Spleen (tissue), 13 donors: ENCODE measurements at places on chromosomes 6 and 20.

- no peak overlapping the region for H3K27ac ChIP-seq
- no peak overlapping the region for H3K4me3 ChIP-seq
- no peaks in the 10 kb centered on the region for H3K4me1 ChIP-seq
- H3K36me3 ChIP-seq = no peaks in the 10 kb centered on the region
- DNase-seq = no peak
Observed at GRCh38 chr6:104656235-104656634, 203.5 kb downstream of the HACE1 start.

GRCh38 chr6:51934098-51934497, 153.3 kb downstream of the PKHD1 start:
- H3K27me3 ChIP-seq = no peaks in the 10 kb centered on the region
- H3K36me3 ChIP-seq = no peaks in the 10 kb centered on the region
- H3K27ac ChIP-seq = no peak overlapping the region
- DNase-seq = no peak
- no peak overlapping the region for H3K4me3 ChIP-seq
- no peaks in the 10 kb centered on the region for H3K4me1 ChIP-seq

DNA sequence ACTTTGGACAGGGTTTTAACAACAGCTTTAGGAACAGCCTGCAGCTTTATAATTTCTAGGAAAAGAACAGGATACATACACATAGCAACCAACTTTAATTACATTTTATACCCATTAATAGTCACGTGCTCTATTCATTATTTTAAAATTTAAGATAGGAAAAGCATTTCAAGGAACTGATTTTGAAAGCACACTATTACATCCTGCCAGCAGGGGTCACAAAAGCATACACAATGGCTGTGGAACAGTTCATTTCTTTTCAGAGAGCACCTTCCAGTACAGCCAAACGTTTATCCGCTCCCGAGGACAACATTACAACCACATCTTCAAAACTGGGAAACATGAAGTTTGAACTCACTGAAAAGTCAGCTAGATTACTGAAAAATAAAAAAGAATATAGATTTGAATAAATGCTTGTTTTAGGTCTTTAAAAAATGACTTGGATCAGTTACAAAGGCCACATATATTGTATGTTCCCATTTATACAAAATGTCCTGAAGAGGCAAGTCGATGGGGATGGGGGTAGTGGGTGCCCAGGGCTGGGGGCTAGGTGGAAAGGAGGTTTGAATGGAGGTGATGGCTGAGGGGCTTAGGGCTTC, 104.6 kb upstream of the EXOC2 start:
- no peak for DNase-seq
- no peak overlapping the region for H3K27ac ChIP-seq
- no peaks in the 10 kb centered on the region for H3K27me3 ChIP-seq
- H3K4me3 ChIP-seq = no peak overlapping the region
- H3K36me3 ChIP-seq = no peaks in the 10 kb centered on the region

- no peak overlapping the region for H3K4me3 ChIP-seq
- peak overlapping the region; percentile 70 for H3K27ac ChIP-seq
- peaks cover 58% of the 10 kb centered on the region for H3K4me1 ChIP-seq
- no peak for DNase-seq
- no peaks in the 10 kb centered on the region for H3K36me3 ChIP-seq
Observed at GRCh38 chr6:90184334-90185298, 112.0 kb downstream of the BACH2 start.

DNA sequence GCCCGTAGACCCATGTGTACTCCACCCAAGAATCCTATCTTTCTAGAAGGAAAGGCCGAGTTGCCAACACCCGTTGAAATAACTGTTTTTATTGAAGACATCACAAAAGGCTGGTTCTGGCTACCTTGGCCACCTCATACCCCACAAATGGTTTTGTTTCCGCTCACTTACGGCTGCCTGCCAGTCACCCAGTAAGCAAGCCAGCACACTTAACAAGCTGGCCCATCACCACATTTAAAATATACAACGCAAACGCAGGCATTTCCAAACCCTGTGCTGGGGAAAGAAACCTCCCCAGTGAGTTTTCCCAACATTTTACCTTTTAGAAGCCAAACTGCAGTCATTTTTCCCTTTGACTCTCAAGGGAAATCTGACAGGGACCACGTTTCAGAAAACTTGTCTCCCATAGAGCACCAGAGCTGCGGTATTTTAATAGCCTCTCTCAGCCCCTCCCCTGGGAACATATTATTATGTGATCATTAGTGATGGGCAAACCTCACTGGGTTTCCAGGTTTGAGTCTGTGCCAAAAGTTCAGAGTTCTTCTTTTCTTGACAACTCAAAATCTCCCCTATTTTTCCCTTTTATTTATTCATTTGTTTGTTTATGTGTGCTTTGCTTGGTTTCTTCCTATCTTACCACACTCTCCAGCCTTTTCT, 36.7 kb upstream of the BMP2 start:
- H3K4me1 ChIP-seq = no peaks in the 10 kb centered on the region
- no peaks in the 10 kb centered on the region for H3K36me3 ChIP-seq
- no peak for DNase-seq
- no peaks in the 10 kb centered on the region for H3K27me3 ChIP-seq

GRCh38 chr20:64107736-64108457, 532 bp upstream of the NPBWR2 start:
- peaks cover 21% of the 10 kb centered on the region for H3K4me1 ChIP-seq
- peaks cover 18% of the 10 kb centered on the region for H3K27me3 ChIP-seq
- H3K4me3 ChIP-seq = no peak overlapping the region
- peak; percentile 71 for DNase-seq
- H3K27ac ChIP-seq = no peak overlapping the region

DNA sequence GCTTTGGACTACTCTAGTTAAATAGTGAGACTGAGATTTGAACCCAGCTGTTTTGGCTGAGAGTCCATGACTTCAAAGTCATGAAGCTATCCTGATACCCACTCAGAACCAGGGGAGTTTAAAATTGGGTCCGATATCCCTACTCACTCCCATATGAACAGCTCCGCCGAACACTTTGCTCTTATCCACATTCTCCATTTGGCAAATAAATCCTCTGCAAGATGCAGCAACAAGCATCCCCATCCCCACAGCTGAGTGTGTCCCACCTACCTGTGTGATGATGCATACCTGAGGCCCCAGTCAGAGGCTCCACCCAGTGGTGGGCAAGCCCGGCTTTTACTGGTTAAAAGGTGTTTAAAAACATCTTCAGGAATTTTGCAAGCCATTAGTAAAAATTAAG, 108.3 kb upstream of the SLC24A3 start:
- no peaks in the 10 kb centered on the region for H3K36me3 ChIP-seq
- no peak for DNase-seq
- H3K4me3 ChIP-seq = no peak overlapping the region
- H3K27ac ChIP-seq = no peak overlapping the region
- peaks cover under 1% of the 10 kb centered on the region for H3K4me1 ChIP-seq
- peaks cover 2% of the 10 kb centered on the region for H3K27me3 ChIP-seq

GRCh38 chr6:97668716-97669115, 385.7 kb upstream of the MMS22L start:
- no peaks in the 10 kb centered on the region for H3K36me3 ChIP-seq
- peaks cover 10% of the 10 kb centered on the region for H3K4me1 ChIP-seq
- no peak overlapping the region for H3K4me3 ChIP-seq
- H3K27me3 ChIP-seq = no peaks in the 10 kb centered on the region

GRCh38 chr6:159121486-159121885, 47.7 kb upstream of the FNDC1 start:
- peaks cover 35% of the 10 kb centered on the region for H3K4me1 ChIP-seq
- DNase-seq = no peak
- peak overlapping the region; percentile 85 for H3K27ac ChIP-seq

GRCh38 chr20:61963885-61964674, 101.6 kb downstream of the TAF4 start:
- H3K4me3 ChIP-seq = no peak overlapping the region
- no peaks in the 10 kb centered on the region for H3K36me3 ChIP-seq
- no peaks in the 10 kb centered on the region for H3K27me3 ChIP-seq

DNA sequence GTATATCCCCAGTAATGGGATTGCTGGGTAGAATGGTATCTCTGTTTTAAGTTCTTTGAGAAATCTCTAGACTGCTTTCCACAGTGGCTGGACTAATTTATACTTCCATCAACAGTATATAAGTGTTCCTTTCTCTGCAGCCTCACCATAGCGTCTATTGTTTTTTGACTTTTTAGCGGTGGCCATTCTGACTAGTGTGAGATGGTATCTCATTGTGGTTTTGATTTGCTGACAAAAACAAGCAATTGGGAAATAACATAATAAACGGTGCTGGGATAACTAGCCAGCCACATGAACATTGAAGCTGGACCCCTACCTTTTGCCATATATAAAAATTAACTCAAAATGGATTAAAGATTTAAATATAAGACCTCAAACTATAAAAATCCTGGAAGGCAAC, 14.2 kb downstream of the OR2A4 start:
- H3K27ac ChIP-seq = no peak overlapping the region
- no peak overlapping the region for H3K4me3 ChIP-seq
- no peaks in the 10 kb centered on the region for H3K36me3 ChIP-seq
- no peaks in the 10 kb centered on the region for H3K27me3 ChIP-seq

DNA sequence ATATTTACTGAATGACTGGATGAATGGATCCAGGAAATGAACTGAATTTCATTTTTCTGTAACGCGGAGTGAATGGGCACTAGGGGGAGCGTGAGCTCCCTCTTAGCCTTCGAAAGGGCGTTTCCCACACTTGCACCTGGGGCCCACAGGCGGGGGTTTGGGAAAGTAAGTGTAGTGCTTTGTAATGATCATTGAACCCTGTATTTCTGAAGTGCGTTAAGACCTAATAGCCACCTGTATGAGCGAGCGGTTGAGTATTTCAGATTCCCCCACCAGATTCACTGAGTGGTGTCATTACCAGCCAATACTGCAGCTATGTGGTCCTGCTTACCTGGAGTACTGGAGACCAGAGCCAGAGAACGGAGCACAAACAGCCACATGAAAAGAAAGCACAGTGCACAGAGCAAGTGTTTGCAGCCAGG, 10.5 kb downstream of the SYTL3 start:
- H3K4me1 ChIP-seq = peaks cover 6% of the 10 kb centered on the region
- H3K36me3 ChIP-seq = no peaks in the 10 kb centered on the region
- DNase-seq = peak; percentile 75
- H3K4me3 ChIP-seq = no peak overlapping the region

- no peaks in the 10 kb centered on the region for H3K36me3 ChIP-seq
- no peak overlapping the region for H3K27ac ChIP-seq
- no peak for DNase-seq
- H3K27me3 ChIP-seq = no peaks in the 10 kb centered on the region
- H3K4me1 ChIP-seq = no peaks in the 10 kb centered on the region
Observed at GRCh38 chr6:25359191-25359861, 80.2 kb downstream of the CARMIL1 start.

DNA sequence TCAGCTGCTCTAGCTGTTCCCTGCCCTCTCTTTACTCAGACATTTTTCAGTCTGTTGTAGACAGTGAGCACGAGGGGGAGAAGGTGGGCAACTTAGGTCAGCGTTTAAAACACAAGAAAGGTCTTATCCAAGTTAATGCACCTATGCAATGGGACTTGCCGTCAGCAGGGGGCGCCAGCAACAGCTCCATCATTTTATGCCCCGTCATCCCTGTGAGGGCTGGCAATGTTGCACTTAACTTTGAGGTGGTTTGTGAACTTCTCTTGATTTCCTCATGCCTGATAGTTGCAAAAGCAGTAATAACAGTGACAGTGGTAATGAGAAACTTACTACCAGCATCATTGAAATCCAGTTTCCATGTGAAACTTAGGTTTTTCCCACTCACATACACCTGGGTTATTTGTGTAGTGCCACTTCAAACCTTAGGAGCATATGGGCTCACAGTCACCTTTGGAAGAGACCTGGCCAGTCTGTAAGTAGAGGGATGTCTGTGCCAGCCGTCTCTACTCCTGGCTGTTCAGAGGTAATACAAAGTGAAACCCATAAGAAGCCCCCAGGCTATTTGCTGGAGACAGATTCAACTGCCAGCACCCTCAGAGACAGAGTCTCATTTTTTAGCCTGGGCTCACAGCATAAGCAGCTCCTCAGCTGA, 44.9 kb upstream of the ID1 start:
- DNase-seq = peak; percentile 92
- H3K4me1 ChIP-seq = peaks cover 28% of the 10 kb centered on the region
- peak overlapping the region; percentile 84 for H3K27ac ChIP-seq
- H3K4me3 ChIP-seq = no peak overlapping the region
- no peaks in the 10 kb centered on the region for H3K27me3 ChIP-seq

DNA sequence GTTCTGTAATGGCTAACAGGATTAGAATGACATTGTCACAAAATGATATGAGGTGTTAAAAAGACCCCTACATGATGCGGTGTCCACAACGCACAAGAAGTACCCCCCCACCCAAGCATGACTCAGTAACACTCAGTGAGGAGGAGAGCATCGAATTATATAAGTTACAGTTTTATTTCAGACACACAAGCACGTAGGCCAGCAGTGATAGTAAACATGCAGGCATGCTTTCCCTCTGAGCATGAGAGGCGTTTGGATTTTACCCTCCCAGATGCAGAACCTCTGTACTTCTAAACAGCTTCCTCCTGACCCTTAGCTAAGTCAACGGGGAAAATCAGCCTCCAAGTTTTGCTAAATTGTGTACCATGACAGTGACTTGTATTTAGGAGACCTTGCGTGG, 23.9 kb downstream of the GNAS start:
- DNase-seq = no peak
- H3K27me3 ChIP-seq = no peaks in the 10 kb centered on the region
- H3K27ac ChIP-seq = no peak overlapping the region
- no peak overlapping the region for H3K4me3 ChIP-seq
- no peaks in the 10 kb centered on the region for H3K36me3 ChIP-seq

DNA sequence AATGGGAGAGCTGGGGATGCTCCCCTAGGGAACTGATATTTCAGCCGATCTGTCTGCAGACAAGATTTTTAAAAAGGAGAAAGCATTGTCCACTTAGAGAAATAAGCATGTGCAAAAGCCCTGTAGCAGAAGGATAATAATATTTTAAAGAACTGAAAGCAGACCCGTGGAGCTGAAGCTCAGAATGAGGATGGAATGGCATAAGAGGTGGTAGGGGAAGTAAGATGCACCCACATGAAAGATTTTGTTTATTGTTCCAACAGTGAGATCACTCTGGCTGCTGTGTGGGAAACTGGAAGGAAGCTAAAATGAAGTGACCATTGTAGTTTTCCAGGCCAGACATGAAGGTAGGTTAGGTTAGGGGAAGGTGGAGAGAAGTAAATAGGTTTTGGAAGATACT, 266.4 kb upstream of the PRDM1 start:
- no peaks in the 10 kb centered on the region for H3K27me3 ChIP-seq
- no peaks in the 10 kb centered on the region for H3K4me1 ChIP-seq
- H3K4me3 ChIP-seq = no peak overlapping the region
- no peak overlapping the region for H3K27ac ChIP-seq
- no peak for DNase-seq

DNA sequence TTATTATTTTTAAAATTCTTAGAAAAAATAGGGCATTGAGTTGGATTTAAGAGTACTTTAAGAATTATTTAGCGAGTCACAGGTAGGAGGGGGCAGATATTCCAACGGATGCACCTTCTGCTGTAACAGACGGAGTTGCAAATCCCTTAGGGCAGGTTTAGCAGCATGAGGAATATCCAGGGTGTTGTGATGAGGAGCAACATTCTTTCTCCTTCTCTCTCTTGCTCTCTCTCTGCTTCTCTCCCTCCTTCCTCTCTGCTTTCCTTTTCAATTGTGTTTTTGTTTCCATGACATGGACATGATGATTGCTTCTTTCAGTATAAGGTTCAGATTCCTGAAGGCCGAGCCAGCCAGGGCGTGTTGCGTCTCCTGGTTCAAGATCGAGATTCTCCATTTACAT, 28.9 kb downstream of the CDH26 start:
- H3K4me3 ChIP-seq = no peak overlapping the region
- no peaks in the 10 kb centered on the region for H3K36me3 ChIP-seq
- H3K27me3 ChIP-seq = no peaks in the 10 kb centered on the region
- no peak for DNase-seq
- H3K27ac ChIP-seq = no peak overlapping the region

- DNase-seq = no peak
- no peaks in the 10 kb centered on the region for H3K36me3 ChIP-seq
- H3K27ac ChIP-seq = no peak overlapping the region
- no peak overlapping the region for H3K4me3 ChIP-seq
Observed at GRCh38 chr20:38722683-38723016, 1.6 kb upstream of the SLC32A1 start.
